ENCODE measurements at places on chromosomes 11 and 22.

DNA sequence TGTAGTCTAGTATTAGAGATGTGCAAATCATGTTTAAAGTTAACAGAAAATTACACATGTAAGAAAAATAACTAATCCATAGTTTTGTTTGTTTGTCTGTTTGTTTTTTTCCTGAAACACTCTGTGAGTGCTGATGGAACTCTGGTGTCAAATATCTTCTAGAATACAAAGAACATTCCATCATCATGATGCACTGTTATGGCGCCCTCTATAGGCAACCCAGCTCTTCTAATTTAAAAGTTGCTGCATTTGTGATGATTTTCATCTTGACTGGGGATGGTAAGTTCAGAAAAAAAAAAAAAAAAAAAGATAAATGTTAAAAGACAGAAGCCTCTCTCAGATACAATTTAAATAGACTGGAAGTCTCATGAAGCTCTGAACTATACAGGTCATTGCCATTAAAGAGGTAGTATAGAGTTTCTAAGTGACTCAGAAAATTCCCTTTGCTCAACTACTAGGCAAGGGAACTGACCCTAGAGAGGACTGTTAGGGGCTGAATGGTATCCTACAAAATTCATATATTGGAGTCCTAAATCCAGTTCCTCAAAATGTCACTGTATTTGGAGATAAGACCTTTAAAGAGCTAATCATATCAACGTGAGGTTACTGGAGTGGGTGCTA, 597.2 kb upstream of the ANO3 start:
- no peak for DNase-seq

- DNase-seq: no peak
Observed at GRCh38 chr11:65131417-65131776, 2.9 kb downstream of the SYVN1 start.

DNA sequence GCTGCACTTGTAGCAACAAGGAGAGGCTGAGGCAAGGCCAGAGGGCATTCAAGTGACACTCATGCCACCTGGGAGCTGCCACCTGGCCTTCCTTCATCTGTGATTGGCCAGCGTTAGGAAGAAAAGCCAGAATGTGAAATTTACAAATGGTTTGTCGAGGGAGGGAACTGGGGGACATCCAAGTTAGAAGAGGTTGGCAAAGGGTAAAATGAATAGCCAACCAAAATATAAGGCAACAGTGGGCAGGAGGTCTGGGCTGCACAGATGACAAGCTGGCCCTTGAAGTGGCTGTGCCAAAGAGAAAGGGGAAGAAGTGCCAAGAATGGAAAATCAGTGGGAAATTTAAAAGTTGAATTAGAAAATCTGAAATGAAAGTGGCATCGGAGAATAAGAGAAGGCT, 221.4 kb downstream of the C11orf91 start:
- DNase-seq: no peak

GRCh38 chr11:665704-666281, 28.7 kb downstream of the DRD4 start:
- DNase-seq: no peak

DNA sequence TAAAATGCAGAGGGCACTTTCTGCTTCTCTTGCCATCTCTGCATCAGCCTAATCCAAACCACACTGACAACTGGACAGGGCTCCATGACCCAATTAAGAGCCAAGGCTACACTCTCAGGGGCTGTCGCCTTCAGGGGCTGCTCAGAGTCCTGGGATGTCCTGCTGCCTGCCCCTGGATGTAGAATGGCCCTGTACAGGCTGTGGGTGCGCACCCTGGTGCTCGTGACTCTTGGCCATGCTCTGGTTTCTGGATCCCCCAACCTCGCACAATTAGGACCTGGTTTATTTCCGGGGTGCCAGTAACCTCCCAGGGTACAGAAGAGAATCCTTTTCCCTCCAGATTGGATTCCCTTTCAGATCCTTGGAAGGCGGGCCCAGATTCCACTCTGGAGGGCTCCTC, 11.3 kb downstream of the IFT27 start:
- no peak for DNase-seq

- DNase-seq: no peak
Observed at GRCh38 chr11:79686703-79687419, 246.0 kb upstream of the TENM4 start.

DNA sequence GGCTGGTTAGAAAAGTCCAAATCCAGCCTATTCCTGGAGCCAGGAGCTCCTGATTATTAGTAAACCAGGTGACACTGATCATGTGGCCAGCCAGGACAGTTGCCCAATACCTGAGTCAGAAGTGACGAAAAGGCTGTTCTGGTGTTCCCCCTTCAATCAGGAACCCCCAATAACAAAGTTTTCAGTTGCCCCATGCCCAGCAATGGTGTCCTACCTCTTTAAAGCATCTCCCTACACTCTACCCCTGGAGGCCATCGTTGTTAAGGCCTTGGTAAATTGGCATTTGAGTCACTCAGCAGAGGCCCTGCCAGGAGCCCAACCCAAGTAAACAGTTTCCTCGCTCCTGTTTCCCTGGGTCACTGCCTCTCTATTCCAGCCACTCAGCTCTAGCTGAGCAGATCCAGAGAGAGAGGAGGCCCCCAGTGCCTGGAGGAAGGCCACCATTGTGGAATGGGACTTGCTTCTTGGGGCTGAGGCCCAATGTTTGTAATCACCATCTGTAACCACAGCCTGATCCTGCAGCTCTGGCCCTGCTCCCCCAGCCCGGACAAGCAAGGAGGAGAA, 25.0 kb downstream of the ARHGAP1 start:
- no peak for DNase-seq

DNA sequence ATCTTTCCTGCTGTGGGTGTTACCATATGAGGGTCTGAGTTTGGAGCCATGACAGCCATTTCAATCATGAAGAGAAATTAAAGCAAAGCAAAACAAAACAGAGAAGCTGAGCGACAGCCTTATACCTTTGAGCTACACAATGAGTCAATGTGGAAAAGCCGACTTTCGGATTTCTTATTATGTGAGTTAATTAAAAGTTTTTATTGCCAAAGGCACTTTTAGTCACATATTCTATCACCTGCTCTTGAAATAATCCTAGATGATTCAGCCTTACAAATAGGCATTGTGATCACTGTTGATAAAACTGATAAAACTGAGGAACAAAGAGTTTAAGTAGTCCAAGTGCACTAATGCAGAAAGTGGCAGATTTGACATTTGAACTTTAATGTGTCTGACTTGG, 381.9 kb upstream of the TENM4 start:
- no peak for DNase-seq

DNA sequence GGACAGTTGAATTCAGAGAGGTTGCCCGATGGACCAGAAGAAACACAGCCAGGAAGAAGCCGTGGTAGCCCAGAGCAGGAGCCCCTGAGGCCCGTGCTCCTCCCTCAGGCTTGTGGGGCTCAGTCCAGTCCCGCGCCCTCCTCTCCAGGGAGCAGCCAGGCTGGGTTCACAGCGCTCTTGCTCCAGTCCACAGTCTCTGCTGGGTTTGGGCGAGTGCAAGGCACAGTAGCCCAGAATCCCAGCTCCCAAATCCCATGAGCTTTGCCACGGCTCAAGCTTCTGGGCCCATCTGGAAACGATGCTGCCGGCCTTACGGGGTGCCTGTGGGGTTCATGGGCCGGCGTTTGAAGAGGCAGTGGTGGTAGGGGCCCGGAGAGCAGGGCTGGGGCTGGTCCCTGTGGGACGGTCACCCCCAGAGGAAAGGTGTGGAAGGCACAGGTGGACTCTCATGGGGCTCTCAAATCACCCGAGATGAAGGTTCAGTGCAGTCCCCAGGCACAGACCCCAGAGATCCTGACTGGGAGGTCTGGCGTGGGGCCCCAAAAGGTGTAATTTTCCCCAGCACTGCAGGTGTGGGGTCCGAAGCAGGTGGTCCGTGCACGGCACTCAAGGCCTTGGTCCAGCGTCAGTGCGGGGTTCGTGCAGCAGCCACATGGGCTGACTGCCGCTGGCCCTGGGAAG, 30.6 kb upstream of the ATXN10 start:
- no peak for DNase-seq

DNA sequence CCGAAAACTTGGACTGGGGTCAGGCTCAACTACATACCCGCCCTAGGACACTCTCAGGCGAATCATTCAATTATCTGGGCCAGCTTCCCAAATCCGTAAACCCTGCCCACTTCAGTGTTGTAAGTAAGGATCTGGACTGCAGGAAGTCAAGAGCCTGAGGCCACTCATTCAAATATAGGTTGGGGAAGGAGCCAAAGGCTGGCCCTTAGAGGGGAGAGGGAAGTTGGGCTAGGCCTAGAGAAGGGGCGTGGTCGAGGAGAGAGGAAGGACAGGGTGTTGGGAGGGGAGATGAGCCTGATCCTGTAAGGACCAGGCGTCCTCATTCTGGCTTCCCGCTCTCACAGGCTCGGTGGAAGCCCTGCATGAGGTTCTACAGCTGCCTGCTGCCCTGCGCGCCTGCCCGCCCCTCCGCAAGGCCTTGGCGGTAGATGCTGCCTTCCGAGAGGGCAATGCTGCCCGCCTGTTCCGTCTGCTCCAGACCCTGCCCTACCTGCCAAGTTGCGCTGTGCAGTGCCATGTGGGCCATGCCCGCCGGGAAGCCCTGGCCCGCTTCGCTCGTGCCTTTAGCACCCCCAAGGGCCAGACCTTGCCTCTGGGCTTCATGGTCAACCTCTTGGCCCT, 3.0 kb downstream of the SAC3D1 start:
- DNase-seq: no peak

- DNase-seq: no peak
Observed at GRCh38 chr11:8067929-8068575, 13.0 kb upstream of the TUB start.

GRCh38 chr11:109756521-109756920, 334.5 kb downstream of the C11orf87 start:
- no peak for DNase-seq

- DNase-seq: peak; percentile 67
Observed at GRCh38 chr11:76839311-76839710, 21.4 kb upstream of the ACER3 start.

- DNase-seq: no peak
Observed at GRCh38 chr11:36631774-36632173, 33.7 kb upstream of the RAG2 start.

DNA sequence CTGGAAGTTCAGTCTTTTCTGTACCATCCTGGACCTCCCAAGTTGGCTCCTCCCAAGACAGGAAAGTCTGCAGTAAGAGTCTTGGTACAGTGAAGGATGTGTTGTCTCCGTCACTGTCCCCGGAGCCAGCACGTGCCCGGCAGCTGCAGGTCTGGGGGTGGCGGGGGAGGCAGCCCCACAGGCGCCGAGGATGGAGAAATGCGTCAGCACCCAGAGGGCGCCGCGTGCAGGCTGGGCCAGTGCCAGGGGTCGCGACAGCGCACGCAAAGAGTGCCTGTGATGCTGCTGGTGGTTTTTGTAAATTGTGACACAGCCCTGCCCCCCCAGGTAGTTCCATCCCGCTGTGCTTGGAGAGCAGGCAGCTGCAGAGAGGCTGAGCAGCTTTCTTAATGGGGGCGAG, 1200.5 kb downstream of the BRD1 start:
- DNase-seq: no peak

GRCh38 chr11:32105871-32106560, 15.1 kb downstream of the RCN1 start:
- DNase-seq: no peak

GRCh38 chr11:91966368-91966767, 258.2 kb upstream of the FAT3 start:
- no peak for DNase-seq

DNA sequence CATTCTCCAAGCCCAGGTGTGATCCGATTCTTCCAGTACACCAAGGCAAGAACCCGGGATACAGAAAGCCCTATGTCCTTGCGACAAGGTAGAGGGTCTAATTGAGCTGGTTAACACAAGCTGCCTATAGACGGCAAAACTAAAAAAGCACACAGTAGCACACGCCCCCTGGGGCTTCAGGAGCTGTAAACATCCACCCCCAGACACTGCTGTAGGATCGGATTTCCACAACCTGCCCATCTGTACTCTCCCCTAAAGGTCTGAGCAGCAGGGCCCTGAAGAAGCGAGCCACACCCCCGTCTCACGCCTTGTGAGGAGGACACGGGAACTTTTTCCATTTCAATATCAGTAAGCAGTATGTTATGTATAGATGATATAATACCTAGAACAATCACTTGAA, 624.7 kb downstream of the BUD13 start:
- no peak for DNase-seq

DNA sequence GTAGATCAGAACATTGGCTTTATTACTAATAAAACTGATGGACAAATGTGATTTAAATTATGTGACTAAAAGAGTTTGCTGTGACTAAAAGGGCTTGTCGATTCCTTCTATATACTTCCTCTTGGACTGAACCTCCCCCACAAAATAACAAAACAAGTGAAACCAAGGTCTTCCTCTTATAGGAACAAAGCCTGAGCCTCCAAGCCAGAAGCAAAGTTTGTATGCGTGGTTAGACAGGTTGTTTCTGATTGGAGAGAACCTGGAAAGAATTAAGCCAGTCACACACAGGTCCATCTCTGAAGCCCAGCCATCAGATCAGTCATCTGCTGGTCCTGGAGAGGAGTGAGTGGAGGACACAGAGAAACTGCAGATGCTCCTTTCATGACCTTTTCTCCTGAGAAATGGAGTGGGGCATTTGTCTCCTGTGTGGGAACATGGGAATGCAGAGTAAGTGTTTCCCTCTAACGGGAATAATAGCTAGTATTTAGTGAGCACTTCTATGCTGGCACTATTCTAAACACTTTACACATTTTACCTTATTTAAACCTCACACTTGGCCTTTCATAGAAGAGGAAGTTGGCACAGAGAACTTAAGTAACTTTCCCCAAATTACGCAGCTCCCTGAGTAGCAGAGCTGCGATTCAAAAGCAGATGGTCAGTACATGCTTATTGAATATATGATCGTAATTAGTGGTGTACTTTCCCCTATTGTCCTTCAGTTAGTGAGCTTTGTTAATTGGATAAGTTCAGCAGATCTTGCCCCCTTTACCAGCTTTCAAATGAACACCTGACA, 77.1 kb downstream of the UVRAG start:
- DNase-seq: no peak

GRCh38 chr11:1459764-1460395, 26.7 kb downstream of the MOB2 start:
- DNase-seq: no peak

- DNase-seq: no peak
Observed at GRCh38 chr11:44203270-44204043, 106.5 kb downstream of the ALX4 start.

- DNase-seq: no peak
Observed at GRCh38 chr11:16876053-16876752, 137.8 kb downstream of the C11orf58 start.

DNA sequence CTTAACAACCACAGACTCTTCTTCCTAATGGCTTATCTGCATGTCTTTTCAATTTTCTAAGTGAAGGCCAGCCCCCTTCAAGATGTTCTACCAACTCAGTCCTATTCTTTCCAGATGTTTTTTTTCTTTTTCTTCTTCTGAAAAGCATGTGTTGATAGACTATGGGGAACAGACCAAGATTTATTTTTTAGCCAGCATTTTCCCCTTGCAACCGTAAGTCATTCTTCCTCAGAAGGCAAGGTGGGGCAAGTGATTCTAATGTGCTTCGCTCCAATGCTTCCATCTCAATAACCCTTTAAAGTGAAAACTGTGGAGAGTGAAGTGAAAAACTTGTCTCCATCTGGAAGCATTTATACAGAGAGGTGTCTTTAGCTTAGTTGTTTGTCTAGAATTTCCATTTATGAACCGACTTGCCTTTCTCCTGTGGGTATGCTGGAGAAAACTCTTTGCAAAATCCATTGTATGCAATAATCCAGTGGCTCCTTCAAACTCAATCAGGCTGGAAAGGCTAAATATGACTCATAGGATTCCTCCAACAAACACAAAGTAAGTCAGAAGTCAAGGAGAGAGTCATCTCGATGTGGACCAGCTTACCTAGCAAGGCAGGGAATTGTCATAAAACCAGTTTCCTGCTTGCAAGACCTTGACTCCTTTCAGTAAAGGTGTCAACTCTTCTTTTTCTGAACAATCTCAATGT, 83.7 kb downstream of the MAML2 start:
- DNase-seq: peak; percentile 73
